ENCODE measurements at places on chromosomes 5 and 9.
A peak's percentile ranks its signal among the peaks of the same experiment; 100 is the strongest.

DNA sequence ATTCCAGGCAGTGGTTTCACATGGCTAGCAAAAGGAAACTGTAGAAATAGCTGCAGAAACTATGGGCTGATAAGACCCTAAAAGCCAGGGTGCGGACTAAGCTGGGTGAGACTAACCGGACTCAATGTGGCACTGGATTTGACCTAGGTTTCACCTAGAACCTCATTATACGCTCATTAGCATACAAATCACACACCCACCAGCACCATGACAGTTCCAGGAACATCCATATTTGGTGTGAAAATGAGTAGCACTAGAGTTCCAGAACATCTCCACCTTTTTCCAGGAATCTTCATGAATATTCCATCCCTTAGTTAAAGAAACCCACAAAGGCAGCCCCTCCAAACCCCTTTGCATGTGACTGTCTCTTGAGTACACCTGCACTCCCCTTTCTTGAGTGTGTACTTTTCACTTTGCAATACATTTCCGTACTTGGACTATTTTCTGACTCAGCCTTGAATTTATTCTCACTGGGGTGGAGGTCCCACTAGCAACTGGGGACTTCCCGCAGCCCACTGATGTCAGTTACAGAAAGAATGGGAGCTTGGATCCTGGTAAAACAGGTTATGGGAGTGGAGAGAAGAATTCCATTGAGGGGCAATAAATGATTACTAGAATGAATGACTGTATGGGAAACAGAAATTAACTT is 58.0 kb upstream of the SPATA31C2 start:
- DNase-seq, result no peak

DNA sequence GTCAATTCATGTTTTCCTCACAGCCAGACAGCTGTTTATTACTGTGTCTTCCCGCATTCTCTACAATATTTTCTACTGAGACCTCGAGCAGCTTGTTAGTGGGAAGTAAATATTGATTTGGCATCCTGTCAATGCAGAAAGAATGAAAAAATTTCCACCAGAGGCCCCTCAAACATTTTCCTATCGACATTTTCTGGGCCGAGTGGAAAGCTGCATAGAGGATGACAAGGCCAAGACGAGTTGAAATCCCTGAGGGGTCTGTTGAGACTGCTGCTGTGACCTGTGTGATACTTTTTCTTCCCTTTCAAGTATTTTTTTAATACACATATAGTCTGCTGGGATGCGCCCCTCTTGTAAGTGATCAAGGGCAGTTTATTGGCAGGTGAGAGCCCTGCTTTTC is 91.4 kb upstream of the SH3GL2 start:
- no peak for DNase-seq

DNA sequence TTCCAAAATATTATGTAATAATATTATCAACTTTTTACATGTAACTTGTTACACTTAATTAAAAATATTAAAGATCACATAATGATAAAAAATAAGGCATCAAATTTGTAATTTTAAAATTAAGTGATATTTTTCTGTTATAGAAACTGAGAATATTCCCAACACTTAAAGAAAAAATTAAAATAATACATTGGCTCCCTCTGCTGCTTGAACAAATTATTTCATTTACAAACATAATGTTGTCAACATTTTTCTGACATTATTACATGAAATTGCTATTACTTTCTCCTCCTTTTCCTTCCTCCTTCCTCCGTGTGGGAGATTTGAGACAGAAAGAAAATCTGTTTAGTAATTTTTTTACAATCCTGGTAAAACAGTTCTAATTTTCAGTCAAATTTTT is 42.3 kb downstream of the RNF180 start:
- no peak for DNase-seq

DNA sequence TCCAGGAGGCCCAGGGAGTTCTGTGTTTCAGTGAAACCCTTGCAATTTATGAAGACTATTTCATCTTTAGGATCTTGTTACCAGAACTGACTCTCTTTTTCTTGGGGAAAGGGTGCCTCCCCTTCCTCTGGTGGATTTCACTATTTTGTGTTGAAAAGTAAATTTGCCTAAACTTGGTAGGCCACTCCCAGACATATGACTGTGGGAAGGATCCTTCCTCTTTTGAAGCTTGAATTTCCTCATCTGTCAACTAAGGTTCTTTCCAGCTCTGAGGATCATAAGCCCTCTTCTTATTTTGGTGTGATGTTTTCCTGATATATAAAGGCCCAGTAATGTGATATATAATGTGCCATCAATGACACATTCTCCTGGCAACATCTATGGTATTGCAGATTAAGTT is 59.1 kb upstream of the ZFAND5 start:
- DNase-seq, result no peak

GRCh38 chr9:92965759-92966517 is 18.6 kb downstream of the FGD3 start:
- no peak for DNase-seq

DNA sequence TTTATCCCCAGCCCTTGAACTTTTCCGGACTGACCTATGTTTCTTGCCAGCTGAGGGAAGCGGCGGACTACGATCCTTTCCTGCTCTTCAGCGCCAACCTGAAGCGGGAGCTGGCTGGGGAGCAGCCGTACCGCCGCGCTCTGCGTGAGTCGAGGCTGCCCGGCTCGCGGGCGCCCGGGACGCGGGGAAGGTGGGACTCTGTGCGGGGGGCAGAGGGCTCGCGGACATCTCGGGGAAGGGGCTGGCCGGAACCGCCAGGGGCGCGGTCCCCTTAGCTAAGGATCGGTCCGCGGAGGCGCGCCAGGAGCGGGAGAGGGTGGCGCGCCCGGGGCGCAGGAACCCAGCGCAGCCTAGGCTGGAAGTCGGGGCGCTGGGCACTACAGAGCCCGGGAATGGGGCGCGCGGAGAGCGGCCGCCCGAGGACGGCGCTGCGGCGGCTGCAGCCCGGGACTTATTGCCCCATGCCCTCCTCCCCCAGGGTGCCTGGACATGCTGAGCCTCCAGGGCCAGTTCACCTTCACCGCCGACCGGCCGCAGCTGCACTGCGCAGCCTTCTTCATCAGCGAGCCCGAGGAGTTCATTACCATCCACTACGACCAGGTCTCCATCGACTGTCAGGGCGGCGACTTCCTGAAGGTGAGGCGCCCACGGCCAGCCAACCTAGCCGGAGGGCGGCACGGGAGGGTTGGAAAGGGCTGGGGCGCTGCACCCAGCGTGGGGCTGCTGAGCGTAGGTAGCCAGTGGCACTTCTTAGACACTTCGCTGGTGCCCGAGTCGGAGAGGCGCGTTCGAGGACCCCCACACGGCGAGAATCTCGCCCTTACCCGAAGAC is 922 bp downstream of the CRHBP start:
- no peak for DNase-seq

DNA sequence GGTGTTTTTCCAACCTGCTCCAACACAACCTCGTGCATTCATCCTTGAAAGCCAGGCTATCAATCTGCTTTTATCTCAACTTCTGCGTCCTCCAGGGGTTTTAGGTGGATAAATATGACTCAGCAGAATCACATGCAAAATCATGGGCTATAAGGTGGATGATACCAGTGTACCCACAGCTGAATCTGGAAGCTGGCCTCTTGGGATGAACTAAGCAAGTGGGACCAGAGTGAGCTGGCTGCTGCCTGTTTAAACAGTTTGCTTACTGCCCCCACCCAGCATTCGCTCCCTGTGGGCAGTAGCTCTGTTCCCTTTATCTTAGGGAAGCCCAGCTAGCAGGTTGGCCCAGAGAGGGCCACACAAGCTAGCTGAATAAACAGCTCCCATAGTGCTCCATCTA is 194.0 kb downstream of the CRB2 start:
- no peak for DNase-seq

GRCh38 chr5:1332461-1333001 is 12.4 kb downstream of the CLPTM1L start:
- DNase-seq, result no peak

GRCh38 chr9:109010746-109011145 is 2.6 kb downstream of the CTNNAL1 start:
- no peak for DNase-seq

DNA sequence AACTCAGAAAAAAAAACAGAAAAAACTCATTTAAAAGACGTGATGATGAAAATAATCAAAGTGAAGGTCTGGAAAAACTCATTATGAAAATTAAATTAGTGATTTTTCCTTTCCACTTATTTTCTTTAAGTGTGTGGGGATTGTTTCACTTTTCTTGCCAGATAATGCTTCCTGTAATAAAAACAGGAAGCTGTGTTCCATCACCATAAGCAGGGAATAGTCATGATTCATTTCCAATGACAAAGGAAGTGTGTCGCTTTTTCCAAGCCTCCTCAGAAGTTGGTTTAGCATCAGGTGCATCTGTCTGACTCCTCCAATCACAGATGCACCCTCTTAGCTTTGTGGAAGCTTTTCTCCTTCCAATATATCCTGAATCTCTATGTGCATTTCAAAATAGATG is 2068.7 kb downstream of the MAT2B start:
- no peak for DNase-seq

- DNase-seq, result no peak
These were observed 186.9 kb downstream of the GADD45G start for GRCh38 chr9:89791754-89792153.

GRCh38 chr5:31412324-31412723 is 119.6 kb downstream of the DROSHA start:
- DNase-seq, result peak; percentile 24

DNA sequence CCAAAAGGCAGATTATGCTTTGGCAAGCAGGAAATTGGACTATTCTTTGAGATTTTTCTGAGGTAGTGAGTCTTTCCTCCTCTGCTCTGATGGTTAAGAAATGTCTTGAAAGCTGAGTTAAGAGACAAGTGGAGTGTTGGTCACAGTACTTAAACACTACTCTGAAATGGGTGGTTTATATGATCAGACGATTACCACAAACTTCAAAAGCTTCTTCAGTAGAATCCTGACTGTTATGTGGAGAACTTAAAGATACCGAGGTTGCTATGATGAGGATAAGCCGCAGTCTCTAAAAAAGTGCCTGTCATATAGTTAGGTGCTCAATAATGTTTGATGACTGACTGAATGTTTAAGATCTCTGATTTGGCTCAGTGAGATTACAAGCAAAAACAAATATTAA is 24.3 kb downstream of the GCNT4 start:
- no peak for DNase-seq

- DNase-seq, result no peak
These were observed 14.3 kb downstream of the OTULINL start for GRCh38 chr5:14595891-14596290.

- DNase-seq, result no peak
These were observed 237.1 kb downstream of the RFX3 start for GRCh38 chr9:3288686-3289085.

DNA sequence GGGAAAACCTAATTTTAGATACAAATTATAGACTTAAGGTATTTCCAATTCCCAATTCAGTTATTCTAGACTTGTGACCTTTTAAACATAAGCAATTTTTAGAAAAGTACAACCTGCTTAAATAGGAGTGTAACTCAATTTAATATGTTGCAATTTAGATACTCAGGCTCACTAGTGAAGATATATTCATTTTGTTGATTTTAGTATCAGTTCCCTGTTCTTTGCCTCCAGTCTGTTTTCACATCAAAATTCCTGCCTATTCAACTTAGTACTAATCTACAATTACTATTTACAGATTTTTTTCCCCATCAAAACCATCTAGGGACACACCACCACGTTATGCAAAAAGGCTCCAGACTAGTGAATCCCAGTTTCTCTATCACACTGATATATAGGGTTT is 30.4 kb downstream of the PWWP2A start:
- DNase-seq, result no peak

DNA sequence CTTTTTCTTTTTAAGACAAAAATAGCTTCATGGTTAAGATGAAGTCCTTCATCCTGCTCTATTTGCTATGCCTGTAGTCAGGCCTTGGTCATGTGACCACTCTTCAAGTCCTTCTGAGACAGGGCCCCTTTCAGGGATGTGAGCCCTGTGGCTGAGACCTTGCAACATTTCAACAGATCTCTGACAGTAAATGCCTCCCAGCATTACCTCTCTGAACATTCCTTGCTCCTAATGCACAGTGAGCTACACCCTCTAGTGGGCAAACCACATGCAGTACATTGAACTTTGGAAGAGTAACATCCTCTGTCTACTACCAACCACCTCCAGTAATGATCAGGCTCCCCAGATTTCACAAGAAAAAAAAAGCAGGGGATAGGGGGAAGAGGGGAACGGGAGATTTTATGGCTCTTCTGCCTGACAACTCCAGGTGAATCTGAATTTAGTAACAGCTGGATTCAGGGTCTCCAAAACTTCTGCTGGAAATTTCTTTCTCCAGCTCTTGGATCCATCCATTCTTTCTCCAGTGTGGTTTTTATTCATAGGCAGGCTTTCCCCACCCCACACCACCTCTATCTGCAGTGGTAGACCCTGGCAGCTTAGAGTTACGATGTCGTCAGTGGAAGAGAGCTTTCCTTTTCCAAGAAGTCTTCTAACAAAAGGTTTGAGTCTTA is 8.9 kb upstream of the FBXO38 start:
- peak; percentile 23 for DNase-seq

- DNase-seq, result no peak
These were observed 91.3 kb upstream of the RASEF start for GRCh38 chr9:83154087-83154736.

DNA sequence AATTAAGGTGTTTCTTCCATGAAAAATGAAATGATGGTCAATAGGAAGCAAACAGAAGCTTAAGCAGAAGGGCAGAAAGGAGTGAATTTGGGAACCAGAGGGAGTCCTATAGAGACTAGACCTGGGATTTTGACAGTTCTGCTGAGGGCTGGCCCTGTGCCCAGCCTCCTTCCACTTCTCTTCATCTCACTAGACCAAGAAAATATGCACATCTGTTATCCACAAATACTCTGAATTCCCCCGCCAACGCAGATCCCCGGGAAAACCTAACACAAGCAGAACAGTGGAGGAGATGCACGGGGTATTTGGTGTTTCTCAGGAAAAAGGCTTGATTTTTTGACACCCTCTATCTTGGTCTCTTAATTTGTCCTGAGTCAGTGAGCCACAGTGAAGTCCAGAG is 22.7 kb downstream of the GRIA1 start:
- DNase-seq, result no peak

DNA sequence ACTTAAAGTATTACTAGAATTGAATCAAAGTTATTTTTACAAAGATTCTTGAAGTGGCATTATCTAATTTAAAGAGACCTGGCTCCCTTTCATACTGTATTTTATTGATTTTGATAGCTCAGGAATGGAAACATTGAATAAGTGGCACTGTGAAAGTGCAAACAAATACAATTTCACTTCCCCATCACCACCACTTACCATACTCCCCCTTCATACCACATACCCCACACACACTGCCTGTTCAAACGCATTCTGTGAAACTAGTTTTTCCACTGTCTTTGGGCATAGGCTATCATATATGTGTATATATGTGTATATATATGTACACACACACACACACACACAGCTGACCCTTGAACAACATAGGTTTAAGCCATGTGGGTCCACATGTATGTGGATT is 62.1 kb upstream of the ATG10 start:
- no peak for DNase-seq

- no peak for DNase-seq
These were observed 46.1 kb downstream of the MVB12B start for GRCh38 chr9:126372716-126373115.

Data from smooth muscle cell of the brain vasculature (primary cell).